ENCODE measurements at places on chromosomes 12 and 14. TPM values are rescaled to one million over a fixed set of nuclear protein-coding genes. Genes with fewer than 3 reads are reported as not detected.

SCARB1 gene
- total RNA-seq = 26.1 TPM

TAS2R19 gene
- 10.8 TPM for total RNA-seq

PRPH gene
- not detected for total RNA-seq

CRACR2A gene
- total RNA-seq = 6.3 TPM

IL23A gene
- not detected for total RNA-seq

WBP11 gene
- 11.7 TPM for total RNA-seq

OR10P1 gene
- total RNA-seq = not detected

AQP2 gene
- total RNA-seq = not detected

KRT75 gene
- not detected for total RNA-seq

BCAT1 gene
- 41.1 TPM for total RNA-seq

NFE2 gene
- not detected for total RNA-seq

SPTB gene
- total RNA-seq = 10.5 TPM

MAPK1IP1L gene
- 31.9 TPM for total RNA-seq

AKT1 gene
- total RNA-seq = 130 TPM

SYCP3 gene
- 0.60 TPM for total RNA-seq

LRFN5 gene
- 8.0 TPM for total RNA-seq

KLRB1 gene
- 0.84 TPM for total RNA-seq

MYH6 gene
- not detected for total RNA-seq

ITGB7 gene
- total RNA-seq = 7.1 TPM

GDF3 gene
- total RNA-seq = not detected

MYF5 gene
- total RNA-seq = not detected

KLRC2 gene
- not detected for total RNA-seq

TAS2R8 gene
- total RNA-seq = not detected

RPGRIP1 gene
- 0.90 TPM for total RNA-seq

RD3L gene
- not detected for total RNA-seq

BDKRB1 gene
- 2.2 TPM for total RNA-seq

CCDC196 gene
- not detected for total RNA-seq

Data from tibial nerve (tissue), 4 donors.